Adrenal gland (tissue), 19 donors: ENCODE measurements at places on chromosomes 2 and 18. TPM values are rescaled to one million over a fixed set of nuclear protein-coding genes. Genes with fewer than 3 reads are reported as not detected.

TUBA3E gene
- total RNA-seq, result not detected

EIF2AK3 gene
- total RNA-seq, result 22.5 TPM

KCMF1 gene
- total RNA-seq, result 25.6 TPM

NPPC gene
- total RNA-seq, result not detected

GALNT14 gene
- 1.8 TPM for total RNA-seq

DSEL gene
- total RNA-seq, result 5.2 TPM

IL18RAP gene
- total RNA-seq, result not detected

TAF4B gene
- total RNA-seq, result 3.4 TPM

ACVR1 gene
- total RNA-seq, result 10.6 TPM

TFCP2L1 gene
- total RNA-seq, result 0.78 TPM

GCKR gene
- 6.3 TPM for total RNA-seq

KCNF1 gene
- 0.11 TPM for total RNA-seq

PLA2R1 gene
- total RNA-seq, result 5.5 TPM

MTX2 gene
- 25.2 TPM for total RNA-seq

GCFC2 gene
- 34.1 TPM for total RNA-seq

SAG gene
- total RNA-seq, result not detected

PKDCC gene
- total RNA-seq, result 52.5 TPM

LOXHD1 gene
- not detected for total RNA-seq

NPAS2 gene
- total RNA-seq, result 19.3 TPM

TTR gene
- not detected for total RNA-seq

DUSP19 gene
- 5.5 TPM for total RNA-seq

CYP1B1 gene
- 22.4 TPM for total RNA-seq

GAREM1 gene
- 23.4 TPM for total RNA-seq

RTKN gene
- total RNA-seq, result 14.4 TPM

MARS2 gene
- total RNA-seq, result 12.8 TPM

CCDC74A gene
- 8.4 TPM for total RNA-seq

LGALSL gene
- 42.7 TPM for total RNA-seq

NYAP2 gene
- not detected for total RNA-seq

SIGLEC15 gene
- total RNA-seq, result 0.78 TPM

SUCLG1 gene
- 94.0 TPM for total RNA-seq

KIF1A gene
- total RNA-seq, result 21.6 TPM

CYP27A1 gene
- 124 TPM for total RNA-seq

KIF5C gene
- total RNA-seq, result 19.6 TPM

EPB41L3 gene
- 178 TPM for total RNA-seq

PSMA8 gene
- total RNA-seq, result 0.22 TPM

DNER gene
- total RNA-seq, result 83.1 TPM

VWA3B gene
- total RNA-seq, result not detected

CRYBA2 gene
- 0.57 TPM for total RNA-seq

PLEK gene
- total RNA-seq, result 29.4 TPM

NPHP1 gene
- 5.8 TPM for total RNA-seq

TSHZ1 gene
- total RNA-seq, result 24.2 TPM

GULP1 gene
- total RNA-seq, result 52.8 TPM

ATP6V1C2 gene
- total RNA-seq, result 0.67 TPM

FAP gene
- total RNA-seq, result 2.4 TPM

STK17B gene
- total RNA-seq, result 15.4 TPM

SCG2 gene
- total RNA-seq, result 2.8 TPM

PMAIP1 gene
- 0.14 TPM for total RNA-seq

HTR2B gene
- 90.0 TPM for total RNA-seq
